Caki2 (cell line): ENCODE measurements at places on chromosomes 1 and 21. TPM values are rescaled to one million over a fixed set of nuclear protein-coding genes. Genes with fewer than 3 reads are reported as not detected.

SPRR2B gene
- total RNA-seq, result not detected in 2 replicates

ENO1 gene
- 3,891 and 4,382 TPM in 2 replicates for total RNA-seq

DCAF6 gene
- total RNA-seq, result 69.3 and 75.1 TPM in 2 replicates

IFNAR2 gene
- total RNA-seq, result 14.5 and 38.6 TPM in 2 replicates

COL8A2 gene
- total RNA-seq, result not detected in 2 replicates

DNM3 gene
- total RNA-seq, result 1.7 TPM in 1 of 2 replicates, not detected in the other

CTSS gene
- 2.9 and 9.1 TPM in 2 replicates for total RNA-seq

MYOM3 gene
- total RNA-seq, result 30.5 and 31.5 TPM in 2 replicates

AK5 gene
- 27.7 and 28.7 TPM in 2 replicates for total RNA-seq

DNA sequence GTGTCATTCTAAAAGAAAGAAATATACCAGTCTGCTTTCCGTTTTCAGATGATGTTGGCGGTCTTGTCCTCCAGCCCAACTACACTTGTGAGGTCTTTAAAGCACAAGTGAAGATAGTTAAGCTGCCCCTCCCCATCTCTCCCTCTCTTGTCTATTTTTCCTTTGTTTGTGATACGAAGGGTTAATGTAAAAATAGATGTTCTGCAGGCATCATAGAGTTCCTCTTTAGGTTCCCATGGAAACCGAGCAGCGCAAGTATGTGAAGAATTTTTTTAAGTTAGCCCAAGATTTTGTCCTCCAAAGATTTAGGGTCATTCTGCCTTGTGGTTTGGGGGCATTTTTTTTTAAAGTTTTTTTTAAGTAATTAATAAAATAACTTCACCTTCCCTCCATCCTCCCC, 232.4 kb upstream of the AJAP1 start:
- DNase-seq, result no peak

DNA sequence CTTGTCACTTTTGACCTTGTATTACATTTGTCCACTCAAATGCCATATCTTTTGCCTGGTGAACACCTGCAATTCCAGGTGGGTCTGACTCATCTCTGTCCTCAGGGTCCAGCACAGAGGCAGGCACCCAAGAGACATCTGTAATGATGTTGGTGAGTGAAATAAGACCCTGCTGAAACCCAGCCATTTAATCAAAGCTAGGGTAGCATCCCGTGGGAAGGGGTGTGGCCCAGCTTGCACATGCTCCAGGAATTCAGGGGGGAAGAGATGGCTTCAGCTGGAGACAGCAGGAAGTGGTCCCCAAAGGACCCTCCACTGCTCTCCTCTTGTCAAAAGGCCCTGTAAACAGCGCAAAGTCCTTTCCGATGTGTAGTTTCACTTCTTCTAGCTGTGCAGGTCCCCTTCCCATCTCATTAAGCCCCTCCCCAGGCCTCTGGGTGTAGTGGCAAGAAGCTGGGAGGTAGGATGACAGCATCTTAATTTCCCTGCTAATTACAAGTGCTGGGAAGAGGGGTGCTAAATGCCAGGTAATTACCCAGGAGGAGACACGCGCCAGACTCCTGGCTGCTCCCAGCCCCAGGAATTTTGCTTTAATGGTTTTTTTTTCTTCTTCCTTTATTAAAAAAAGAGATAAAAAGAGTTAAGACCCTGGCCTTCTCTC, 54.4 kb upstream of the TRABD2B start:
- no peak for DNase-seq

- no peak for DNase-seq
These were observed 28.6 kb downstream of the TMEM53 start for GRCh38 chr1:44645476-44646244.

GRCh38 chr1:208942394-208943130, 641.0 kb upstream of the CAMK1G start:
- DNase-seq, result no peak

DNA sequence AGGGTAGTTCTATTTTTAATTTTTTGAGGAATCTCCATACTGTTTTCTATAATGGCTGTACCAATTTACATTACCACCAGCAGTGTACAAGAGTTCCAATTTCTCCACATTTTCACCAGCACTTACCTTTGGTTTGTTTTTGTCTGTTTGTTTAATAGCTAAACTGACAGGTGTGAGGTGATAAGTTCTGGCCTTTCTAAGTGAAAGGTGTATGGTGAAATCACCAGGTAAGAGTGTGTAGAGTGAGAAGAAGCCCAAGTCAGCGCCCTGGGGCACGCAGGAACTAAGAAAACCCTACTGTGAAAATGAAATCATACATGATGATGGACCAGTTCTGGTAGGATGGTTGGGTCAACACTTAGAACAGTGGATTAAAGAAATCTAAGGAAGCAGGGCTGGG, 34.5 kb downstream of the BTG3 start:
- no peak for DNase-seq

DNA sequence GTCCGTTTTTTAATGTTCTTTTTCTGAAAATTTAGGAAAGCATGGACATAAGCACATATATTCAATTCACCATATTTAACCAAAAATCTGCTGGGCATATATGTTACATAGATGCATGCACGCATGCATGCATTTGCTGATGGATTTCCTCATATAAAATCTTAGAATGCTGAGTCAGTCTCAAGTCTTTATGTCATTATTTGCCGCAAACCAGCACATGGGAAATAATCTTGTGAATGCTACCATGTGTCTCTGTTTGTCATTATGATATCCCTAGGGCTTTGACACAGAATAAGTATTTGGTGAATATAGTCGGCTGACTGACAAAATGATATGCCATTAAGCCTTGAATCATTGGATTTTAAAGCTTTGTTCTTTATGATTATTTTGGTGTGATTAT, 776.5 kb downstream of the KCNT2 start:
- DNase-seq, result no peak

GRCh38 chr1:156663178-156663577, 14.0 kb downstream of the NES start:
- DNase-seq, result no peak

DNA sequence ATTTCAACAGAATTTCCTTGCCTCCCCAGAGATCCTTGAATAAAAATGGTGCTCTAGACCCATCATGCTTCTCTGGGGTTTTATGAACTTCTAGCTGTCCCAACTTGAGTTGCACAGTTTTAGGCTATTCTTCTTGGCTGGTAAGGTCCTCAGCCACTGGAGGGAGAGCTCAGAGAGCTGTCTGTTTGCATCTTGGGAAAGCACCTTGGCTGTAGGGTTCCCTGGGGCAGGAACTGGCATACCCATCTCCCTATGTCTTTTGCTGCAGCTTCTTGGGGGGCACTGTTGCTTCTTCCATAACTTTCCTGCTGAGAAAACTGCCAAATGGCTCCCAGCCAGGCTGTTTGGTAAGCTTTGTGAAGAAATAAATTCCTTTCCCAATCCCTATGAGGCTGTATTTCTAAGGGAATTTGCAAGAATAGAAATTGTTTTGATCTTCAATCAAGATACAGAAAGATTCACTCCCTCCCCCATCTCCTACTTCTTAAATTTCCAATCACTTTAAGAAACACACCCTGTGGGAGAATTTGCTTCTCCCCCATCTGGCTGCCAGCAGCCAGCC, 8.2 kb upstream of the FMOD start:
- DNase-seq, result no peak

- DNase-seq, result no peak
These were observed 10.8 kb upstream of the PHACTR4 start for GRCh38 chr1:28358716-28359115.

DNA sequence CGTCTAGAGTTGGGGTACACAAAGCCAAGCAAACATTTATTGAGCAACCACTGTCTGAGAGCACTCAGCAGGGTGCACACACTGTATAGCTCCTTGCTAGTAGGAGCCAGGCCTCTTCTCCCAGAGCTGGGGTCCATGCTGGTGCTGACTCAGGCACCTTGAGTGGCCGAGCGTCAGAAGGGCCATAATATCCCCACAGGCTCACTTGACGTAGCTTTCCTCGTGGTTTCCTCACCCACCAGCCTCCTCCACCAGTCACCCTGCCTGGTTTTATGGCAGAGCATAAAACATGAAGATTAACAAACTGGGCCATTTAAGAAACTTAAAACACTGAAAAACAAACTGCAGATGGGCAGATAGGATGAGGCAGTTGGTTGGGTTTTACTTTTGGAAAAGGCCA, 361.5 kb downstream of the HHAT start:
- DNase-seq, result no peak

GRCh38 chr1:9196129-9197040, 38.2 kb upstream of the H6PD start:
- DNase-seq, result peak; percentile 54

- no peak for DNase-seq
These were observed 144.6 kb downstream of the GALNT2 start for GRCh38 chr1:230211436-230212145.

GRCh38 chr1:54715493-54716298, at the start of gene TTC4:
Gene TTC4 (plus strand): TSS chr1:54715861. CDS start chr1:54715909, 48 bp downstream.
- peak; percentile 82 for DNase-seq

DNA sequence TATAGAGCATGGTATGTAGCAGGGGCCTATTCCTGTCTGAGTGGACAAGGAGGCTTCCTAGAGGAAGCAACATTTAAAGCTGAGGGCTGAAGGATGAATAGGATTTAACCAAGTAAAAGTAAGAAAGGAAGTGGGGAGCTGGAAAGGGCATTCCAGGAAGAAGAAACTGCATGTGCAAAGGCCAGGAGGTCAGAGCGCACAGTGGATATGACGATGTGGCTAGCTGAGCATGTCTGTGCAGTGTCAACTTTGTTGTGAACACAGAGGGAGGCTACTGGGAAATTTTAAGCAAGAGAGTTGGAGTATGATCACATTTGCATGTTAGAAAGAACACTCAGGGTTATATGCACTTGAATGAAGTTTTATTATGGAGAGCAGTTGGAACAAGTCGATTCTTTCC, 28.6 kb upstream of the JUN start:
- no peak for DNase-seq

DNA sequence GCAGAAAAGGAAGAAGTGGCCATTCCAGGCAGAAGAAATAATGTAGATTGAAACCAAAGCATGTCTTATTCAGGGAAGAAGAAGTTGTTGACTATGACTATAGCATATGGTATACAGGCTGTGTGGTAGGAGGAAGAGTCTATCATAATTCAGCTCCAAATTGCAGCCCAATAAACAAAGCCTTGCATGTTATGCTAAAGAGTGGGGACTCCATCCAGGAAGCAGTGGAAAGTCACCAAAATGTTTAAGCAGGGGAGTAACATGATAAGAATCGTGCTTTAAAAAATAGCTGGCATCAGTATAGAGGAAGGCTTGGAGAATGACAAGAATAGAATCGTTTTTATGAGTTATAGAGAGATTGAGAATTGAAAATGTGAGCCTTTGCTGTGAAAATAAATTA, 213.3 kb upstream of the ADGRL2 start:
- DNase-seq, result no peak

GRCh38 chr1:244099258-244099930, 48.3 kb downstream of the ZBTB18 start:
- no peak for DNase-seq

- no peak for DNase-seq
These were observed 238.7 kb upstream of the SNX7 start for GRCh38 chr1:98422816-98423215.

DNA sequence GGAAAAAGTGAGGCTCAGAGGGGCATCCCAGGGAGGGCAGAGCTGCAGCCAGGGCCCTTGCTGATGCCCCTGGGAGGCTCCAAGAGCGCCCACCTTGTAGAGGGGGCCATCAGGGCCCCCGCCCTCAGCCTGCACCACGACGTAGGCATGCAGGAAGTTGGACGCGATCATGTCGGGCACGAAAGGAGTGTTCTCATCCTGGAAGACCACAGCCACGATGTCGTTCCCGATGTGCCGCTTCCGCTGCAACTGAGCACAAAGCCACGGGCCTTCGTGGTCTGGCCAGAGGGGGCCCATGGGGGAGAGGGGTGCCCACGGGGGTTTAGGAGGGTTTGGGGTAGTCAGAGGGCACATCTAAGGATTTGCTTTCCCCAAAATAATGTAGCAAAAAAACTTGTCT, 59.1 kb downstream of the RAP1GAP start:
- DNase-seq, result no peak

DNA sequence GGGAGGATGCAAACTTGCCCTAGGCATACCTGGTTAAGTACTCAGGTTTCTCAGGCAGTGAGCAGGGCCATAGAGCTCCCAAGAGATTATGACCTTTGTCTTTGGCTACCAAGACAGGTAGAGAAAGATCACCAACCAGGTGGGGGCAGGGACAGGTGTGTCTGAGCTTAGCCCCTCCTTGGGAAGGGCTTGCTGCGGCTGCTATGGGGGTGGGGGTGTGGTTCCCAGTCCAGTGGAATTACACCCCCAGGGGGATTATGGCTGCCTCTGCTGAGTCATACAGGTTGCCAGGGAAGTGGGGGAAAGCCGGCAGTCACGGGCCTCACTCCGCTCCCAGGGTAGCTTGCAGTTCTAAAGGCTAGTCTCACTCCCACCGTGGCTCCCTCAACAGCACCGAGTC, 65.2 kb upstream of the FAM163A start:
- no peak for DNase-seq

GRCh38 chr1:52746189-52746588, 19.9 kb downstream of the ZYG11B start:
- DNase-seq, result no peak

- no peak for DNase-seq
These were observed 106.8 kb downstream of the LMO4 start for GRCh38 chr1:87435484-87435883.

DNA sequence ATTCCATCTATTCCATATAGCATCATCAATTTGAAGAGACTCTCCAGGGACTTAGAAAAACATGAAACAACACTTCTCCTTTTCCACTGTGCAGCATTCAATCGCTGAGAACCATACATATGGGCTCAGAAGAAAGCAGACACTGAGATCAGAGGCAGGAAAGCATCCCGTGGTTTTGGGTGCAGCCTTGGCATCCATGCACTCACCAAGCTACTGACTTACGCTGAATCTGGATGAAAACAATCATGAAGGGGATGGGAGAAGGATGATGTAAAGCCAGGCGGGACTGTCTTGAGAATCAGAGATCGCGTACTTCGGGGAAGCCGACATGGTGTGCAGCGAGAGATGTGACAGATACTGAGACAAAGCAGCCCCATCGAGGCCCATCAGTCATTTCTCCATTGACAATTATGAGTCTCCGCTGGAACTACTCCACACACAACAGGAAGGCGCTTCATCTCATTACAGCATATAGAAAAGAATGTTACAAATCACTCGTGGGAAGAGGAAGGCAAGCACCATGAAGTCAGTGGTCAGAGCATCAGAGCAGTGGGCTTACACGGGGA, 2.3 kb upstream of the TIAM1 start:
- DNase-seq, result no peak

DNA sequence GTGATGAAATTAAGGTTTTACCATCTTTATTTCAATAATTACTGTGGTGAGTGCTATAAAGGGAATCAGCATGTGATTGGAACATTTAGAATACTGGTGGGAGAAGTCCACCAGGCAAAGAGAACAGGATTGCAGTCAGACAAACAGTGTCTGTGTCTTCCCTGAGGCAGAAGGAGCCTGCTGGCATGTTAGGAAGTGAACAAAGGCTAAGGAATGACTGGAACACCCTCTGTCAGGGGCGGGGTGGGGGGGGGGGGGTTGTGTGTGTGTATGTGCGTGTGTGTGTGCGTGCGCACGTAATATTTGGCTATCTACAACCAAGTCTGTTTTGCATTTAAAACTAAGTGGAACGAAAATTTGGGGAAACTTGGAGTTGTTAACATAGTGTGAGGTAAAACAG, 30.2 kb downstream of the SRRM1 start:
- no peak for DNase-seq
